ENCODE measurements at places on chromosomes 5 and 9.

DNA sequence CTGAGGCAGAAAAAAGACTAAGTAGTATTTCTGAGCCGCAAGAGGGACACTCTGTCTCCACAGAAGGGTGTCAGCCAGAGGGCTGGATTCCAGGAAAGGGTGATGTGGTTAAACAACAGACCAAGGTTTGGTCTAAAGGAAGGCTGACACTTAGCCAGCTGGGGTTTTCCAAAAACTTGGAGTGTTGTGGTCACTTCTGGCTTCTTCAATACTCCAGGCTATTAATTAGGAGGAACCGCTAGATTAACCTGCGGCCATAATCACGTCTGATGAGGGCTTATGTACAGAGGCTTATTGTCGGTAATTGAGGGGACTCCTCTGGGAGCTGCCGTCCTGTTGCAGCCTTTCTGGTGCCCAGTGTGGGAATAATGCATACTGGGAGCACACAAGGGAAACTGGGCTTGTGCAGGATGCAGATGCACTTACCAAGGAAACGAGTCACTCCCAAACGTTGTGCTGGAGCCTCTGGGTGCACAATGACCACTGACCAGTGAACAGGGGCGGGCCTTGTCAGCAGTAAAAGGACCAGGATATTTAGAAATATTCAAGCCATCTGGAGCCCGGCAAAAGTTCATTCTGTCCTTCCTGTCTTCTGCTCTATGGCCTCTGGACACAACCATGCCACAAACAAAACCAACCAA, 70.2 kb upstream of the TUT7 start:
- no peak overlapping the region for H3K27ac ChIP-seq
- H3K4me1 ChIP-seq: no peaks in the 10 kb centered on the region
- H3K4me3 ChIP-seq: no peak overlapping the region

GRCh38 chr5:32276173-32276853, 36.4 kb downstream of the MTMR12 start:
- peaks cover 23% of the 10 kb centered on the region for H3K4me1 ChIP-seq
- no peak overlapping the region for H3K27ac ChIP-seq
- H3K27me3 ChIP-seq: no peaks in the 10 kb centered on the region
- no peak overlapping the region for H3K4me3 ChIP-seq
- peaks cover 21% of the 10 kb centered on the region for H3K36me3 ChIP-seq

DNA sequence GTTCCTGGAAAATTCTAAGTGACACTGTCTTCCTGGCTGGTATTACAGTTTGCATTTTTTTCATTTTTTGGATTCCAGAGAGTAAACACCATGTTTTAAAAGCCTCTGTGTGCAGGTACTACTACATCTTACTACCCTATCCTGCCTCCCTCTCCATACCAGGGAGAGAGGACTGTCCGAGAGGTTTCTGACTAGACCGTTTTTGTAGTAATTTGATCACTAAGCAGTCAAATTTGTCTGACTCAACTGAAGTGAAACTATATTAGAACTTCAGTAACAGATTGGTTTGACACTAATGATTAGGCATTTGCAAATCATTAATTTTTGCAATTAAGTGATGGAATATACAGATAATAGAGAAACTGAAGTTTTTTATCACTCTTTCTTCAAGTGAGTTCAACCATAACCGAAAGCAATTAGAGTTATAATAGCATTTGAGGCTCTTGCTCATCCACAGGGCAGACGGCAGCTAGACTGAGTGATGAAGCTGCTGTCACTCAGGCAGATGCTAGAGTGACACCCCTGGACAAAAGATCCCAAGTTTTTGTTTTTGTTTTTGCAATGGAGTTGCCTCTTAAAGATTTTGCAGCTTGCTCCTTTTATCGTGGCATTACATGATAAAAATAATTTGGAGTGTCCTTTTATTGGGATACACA, 44.3 kb downstream of the SMARCA2 start:
- no peaks in the 10 kb centered on the region for H3K27me3 ChIP-seq
- no peak overlapping the region for H3K4me3 ChIP-seq
- no peak for DNase-seq
- H3K27ac ChIP-seq: no peak overlapping the region
- H3K36me3 ChIP-seq: peaks cover 36% of the 10 kb centered on the region

DNA sequence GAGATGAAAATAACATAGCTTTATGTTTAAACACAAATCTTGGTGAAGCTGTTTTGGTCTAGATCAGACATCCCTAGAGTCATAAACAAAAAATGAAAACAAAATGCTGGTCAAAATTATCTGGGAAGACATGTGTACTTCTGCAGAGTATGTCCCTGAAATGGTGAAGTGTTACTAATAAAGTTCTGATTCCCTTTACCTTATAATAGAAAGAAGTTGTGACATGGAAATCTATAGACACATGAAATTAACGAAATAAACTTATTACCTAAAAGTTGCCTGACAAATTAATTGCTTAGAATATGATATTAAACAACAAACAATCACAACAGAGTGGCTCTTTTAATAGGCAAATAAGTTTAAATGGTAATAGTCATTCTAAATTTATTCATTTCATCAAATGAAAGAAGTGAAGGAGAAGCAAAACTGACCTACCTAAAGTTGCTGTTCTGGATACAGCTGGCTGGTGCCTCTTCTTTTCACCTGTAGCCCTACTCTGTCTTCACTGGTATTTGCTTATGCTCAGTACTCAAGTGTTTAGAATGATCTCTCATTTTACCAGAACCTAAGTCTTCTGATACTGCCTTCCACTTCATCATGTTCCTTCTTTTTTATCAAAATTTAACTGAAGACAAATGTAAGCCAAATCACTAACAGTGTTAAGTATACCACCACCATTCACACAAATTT, 38.8 kb downstream of the FNIP1 start:
- peaks cover 27% of the 10 kb centered on the region for H3K4me1 ChIP-seq
- H3K36me3 ChIP-seq: no peaks in the 10 kb centered on the region
- no peak for DNase-seq
- no peak overlapping the region for H3K4me3 ChIP-seq

- H3K36me3 ChIP-seq: no peaks in the 10 kb centered on the region
- no peak overlapping the region for H3K27ac ChIP-seq
- DNase-seq: no peak
- no peak overlapping the region for H3K4me3 ChIP-seq
Observed at GRCh38 chr5:39422036-39422606, 2.7 kb downstream of the DAB2 start.

DNA sequence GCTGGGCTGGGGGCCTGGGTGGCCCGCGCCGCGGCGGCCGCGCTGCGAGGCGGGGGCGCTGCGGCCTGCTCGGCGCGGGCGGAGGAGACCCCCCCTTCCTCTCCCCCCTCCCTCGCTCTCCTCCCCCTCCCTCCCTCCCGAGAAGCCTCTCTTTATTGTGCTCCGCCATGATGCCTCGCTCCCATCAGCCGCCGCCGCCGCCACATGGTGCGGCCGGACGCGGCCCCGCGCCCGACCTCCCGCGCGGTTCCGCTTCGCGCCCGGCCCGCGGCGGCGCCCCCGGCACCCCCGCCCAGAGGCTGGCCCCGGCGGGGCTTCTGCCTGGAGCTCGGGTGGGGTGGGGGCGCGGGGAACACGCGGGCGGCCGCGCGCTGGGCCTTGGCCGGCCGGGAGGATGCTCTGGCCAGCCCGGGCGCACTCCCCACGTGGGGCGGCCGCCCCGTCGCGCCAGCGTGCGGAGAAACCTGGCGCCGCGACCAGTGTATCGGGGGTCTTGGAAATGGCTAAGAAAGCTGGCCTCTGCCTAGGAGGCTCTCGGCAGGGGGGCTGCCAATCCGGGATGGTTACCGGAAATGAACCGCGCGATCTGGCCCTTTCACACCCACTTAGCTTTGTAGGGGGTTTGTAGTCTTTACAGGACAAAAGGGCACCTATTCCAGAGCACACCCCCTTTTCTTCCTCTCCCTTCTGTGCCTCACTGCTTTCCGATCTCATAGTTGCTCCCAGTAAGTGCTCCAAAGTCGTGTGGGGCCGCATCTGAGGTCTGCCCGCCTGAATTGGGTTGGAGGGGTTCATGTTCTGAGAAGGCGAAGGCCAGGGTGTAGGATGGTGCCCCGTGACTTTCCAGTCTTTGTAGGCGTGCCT, 1.0 kb downstream of the SET start:
- H3K36me3 ChIP-seq: peaks cover 35% of the 10 kb centered on the region
- H3K27me3 ChIP-seq: no peaks in the 10 kb centered on the region
- DNase-seq: peak; percentile 41

DNA sequence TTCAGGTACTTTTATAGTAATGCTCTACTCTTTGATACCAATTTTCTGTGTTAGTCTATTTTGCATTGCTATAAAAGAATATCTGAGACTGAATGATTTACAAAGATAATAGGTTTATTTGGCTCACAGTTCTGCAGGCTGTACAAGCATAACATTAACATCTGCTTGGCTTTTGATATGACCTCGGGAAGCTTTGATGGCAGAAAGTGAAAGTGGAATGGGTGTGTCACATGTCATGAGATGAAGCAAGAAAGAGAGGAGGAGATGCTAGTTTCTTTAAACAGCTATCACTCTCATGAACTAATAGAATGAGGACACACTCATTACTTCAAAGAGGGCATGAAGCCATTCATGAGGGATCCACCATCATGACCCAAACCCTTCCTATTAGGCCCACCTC, 270.9 kb upstream of the IL12B start:
- no peak overlapping the region for H3K4me3 ChIP-seq
- H3K36me3 ChIP-seq: no peaks in the 10 kb centered on the region
- no peak for DNase-seq

DNA sequence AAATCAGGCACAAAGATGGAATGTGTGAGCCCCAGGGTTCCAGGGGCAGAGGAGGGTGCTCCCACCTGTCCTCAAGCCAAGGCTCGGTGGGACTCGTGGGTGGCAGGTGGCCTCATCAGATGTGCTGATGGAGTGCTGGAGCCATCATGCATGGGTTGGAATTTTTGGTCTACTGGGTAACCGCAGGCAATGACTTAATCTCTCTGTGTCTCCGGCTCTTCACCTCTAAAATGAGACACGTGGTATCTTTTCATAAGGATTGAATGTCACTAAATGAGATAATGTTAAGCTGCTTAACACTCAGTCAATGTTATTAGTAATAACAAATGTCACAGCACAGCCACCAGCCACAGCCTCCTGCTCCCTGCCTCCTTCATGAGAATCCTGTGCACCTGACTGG, 245.5 kb downstream of the HSPA4 start:
- H3K36me3 ChIP-seq: no peaks in the 10 kb centered on the region
- no peak for DNase-seq
- no peak overlapping the region for H3K27ac ChIP-seq
- no peaks in the 10 kb centered on the region for H3K27me3 ChIP-seq

- H3K4me1 ChIP-seq: no peaks in the 10 kb centered on the region
- H3K36me3 ChIP-seq: no peaks in the 10 kb centered on the region
- no peaks in the 10 kb centered on the region for H3K27me3 ChIP-seq
- no peak overlapping the region for H3K4me3 ChIP-seq
- no peak overlapping the region for H3K27ac ChIP-seq
Observed at GRCh38 chr5:29950416-29951145, 1242.9 kb upstream of the CDH6 start.

DNA sequence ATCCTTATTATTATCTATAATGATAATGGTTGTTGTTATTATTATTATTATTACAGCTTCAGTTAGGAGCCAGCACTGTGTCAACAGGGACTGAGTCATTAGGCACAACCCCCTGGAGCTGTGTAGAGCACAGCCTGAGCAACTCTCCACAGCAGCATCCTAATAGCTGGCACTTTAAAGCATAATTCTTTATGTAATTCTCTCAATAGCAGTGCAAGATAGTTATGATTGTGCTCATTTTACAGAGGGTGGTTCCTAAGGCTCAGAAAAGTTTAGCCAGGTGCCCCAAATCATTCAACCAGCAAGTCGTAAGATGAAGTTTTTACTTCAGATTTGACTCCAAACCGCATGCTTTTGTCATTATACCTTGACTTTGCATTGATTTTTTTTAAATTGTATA, 390.3 kb downstream of the ANXA1 start:
- no peaks in the 10 kb centered on the region for H3K4me1 ChIP-seq
- DNase-seq: no peak
- H3K36me3 ChIP-seq: no peaks in the 10 kb centered on the region
- H3K4me3 ChIP-seq: no peak overlapping the region
- H3K27ac ChIP-seq: no peak overlapping the region
